Hepatic stellate cell (primary cell): ENCODE measurements at places on chromosomes 4 and X.
A peak's percentile ranks its signal among the peaks of the same experiment; 100 is the strongest.

DNA sequence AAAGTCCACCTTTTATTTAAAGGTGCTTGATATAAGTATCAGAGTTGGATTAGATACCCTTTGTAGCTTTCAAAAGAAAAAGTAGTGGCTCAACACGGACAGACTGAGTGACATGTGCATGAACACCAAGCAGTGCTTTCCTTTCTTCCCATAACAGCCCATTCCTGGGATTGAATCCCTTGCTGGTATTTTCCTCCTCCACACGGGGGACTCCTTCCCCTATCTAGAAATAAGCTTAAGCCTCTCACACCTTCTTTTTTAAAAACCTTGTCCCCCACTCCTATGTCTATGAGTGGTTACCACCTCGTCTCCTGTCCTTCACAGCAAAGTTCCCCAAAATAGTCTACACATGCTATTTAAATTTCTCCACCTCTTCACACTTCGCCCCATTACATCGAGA is 5.1 kb downstream of the AP1S2 start:
- DNase-seq: no peak

- no peak for DNase-seq
These were observed 4.6 kb downstream of the MPP1 start for GRCh38 chrX:154800478-154801210.

GRCh38 chr4:41418444-41418843 is 119.5 kb upstream of the LIMCH1 start:
- DNase-seq: no peak

DNA sequence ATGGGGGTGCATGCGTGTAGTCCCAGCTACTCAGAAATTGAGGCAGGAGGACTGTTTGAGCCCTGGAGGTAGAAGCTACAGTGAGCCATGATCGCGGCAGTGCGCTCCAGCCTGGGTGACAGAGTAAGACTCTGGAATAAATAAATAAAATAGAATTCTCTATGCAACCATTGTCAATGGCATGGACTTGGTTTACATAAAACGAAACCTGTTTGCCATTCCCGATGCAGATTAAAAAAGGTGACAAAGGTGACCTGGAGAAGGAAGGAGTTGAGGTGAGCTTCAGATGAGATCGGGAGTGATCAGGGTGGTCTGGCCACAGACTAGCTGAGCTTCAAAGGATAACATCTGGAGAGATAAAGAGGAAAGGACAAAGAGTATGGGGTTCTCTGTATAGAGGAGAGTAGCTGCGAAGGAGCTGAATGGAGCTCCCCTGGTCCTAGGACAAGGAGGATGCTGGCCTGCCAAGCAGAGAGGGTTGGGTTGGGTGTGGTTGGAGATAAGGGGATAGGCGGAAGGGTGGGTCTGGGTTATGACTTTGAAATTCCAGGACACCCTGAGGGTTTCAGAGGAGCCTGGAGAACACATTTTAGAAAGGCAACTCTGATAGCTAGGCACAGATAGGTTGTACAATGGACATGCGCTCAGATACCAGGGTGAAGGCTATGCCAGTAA is 98.6 kb downstream of the RBM47 start:
- DNase-seq: no peak

DNA sequence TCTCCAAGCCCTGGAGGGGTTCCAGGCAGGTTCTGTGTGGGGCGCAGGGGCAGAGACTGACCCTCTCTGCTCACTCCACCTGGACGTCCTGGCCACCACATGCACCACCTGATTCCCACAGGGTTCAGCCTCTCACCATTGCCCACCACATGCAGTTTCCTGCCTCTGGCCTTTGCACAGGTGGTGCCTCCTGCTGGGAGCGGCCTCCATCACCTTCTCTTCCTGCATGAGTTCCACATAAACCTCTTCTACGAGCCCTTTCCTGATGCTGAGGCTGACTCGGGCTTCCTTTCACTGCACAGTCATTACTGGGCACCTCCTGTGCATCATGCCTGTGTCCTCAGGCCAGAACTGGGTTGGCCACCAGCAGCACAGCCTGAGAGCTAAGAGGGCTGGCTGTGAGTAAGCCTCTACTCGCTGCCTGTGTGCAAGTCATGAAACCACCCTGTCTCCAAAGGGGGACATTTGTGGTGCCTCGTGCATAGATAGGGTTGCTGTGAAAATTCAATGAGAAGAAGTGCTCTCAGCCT is 19.9 kb downstream of the MAN2B2 start:
- DNase-seq: no peak

GRCh38 chr4:138897811-138898226 is 117.8 kb upstream of the NOCT start:
- DNase-seq: peak; percentile 63

DNA sequence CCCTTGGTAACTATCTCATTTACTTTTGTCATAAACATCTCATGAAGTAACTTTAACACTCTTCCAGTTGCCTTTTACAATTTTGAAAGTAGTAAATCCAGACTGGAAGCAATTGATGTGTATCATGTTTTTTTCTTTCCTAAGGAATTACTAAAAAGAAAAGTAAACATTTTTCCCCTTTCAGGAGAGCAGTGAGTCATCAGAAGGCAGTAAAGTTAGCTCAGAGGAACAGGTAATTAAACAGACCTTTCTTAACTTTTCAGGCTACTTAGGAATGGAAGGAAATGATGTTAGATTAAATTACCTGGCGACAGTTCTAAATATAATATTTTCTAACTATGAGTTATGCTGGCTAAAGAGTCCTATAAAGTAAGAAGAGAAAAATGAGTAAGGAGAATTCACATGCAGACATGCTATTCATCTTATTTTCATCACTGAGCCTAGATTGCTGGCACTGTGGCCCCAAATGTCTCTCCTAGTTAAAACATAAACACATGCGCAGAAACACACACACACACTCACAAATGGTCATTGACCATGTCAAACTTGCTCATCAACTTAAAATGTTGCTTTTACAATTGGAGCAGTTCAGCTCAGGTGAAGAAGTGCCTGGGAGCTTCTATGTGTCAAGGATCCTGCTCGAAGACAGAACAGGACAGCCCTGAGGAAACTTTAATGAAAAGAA is 9.3 kb downstream of the DMP1 start:
- no peak for DNase-seq

DNA sequence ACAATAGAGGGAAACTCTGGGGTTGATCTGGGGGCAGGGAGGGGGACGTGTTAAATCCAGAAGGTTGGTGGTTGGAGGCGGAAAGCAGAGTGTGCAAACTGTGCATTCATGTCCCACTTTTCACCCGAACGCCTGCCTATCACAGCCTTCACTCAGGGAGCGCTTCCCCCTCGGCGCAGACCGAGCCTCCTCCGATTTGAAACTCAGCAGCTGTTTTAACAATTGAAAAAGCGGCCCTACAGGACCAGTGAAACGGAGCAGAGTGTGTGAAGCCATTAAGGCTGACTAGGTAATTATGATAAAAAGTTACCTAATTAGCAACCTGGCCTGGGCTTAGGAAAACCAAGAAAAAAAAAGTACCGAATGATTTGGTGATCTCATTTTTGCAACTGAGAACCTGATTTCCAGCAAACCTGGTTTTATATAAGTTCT is 685 bp upstream of the NDNF start:
- DNase-seq: no peak

- no peak for DNase-seq
These were observed 343.9 kb downstream of the MAGEB5 start for GRCh38 chrX:26559855-26560254.

DNA sequence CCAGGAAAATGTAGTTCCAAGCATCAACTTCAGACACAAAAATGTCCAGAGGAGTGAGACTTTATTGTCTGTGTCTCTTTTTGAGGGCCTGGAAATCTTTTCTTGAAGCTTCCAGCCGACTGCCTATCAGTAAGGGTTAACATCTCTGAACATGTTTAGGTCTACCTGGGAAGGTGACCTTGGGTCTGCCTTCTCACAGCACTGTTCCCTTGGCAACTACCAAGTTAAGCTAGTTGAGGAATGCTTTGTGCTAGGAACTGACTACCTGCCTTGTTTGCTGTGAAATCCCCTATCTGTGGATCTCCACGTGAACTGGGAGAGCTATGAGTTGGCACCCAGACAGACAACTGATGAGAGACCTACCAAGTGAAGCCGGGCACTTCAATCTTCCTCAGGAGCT is 81.6 kb downstream of the PPEF2 start:
- no peak for DNase-seq

GRCh38 chrX:71565474-71566041 is 12.7 kb upstream of the GCNA start:
- DNase-seq: no peak

DNA sequence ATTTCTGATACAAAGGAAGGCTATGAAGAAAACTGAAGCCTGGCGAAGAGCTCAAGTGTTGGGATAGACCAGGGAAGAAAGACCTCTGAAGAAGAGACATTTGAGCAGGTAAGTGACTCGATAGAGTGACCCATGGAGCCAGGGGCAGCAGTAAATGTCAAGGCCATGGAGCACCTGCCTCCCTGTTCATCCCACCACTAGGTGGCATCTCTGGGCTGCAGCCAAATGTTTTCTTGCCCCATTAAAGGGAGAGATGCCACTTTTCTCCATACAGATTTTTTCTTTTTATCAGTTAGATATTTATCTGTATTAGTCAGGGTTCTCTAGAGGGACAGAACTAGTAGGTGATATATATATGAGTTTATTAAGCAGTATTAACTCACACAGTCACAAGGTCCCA is 4.9 kb upstream of the ZNF81 start:
- DNase-seq: peak; percentile 43

DNA sequence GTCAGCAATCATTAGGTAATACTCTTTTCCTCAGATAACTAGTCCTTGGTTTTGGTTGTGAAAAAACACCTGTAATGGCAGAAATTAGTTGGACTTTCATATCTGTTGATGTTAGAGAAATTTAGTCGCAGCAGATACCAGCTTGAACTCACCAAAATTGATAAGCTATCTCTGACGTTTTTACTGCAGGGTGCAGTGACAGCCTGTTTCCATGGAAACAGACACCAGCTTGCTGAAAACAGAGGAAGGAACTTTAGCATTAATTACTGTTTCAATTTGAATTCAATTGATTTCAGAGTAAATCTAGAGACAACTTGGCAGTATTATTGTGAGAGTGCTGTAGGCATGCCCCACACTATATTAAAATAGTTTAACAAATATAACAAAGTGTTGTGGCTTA is 246.5 kb downstream of the PPP1R2C start:
- no peak for DNase-seq

DNA sequence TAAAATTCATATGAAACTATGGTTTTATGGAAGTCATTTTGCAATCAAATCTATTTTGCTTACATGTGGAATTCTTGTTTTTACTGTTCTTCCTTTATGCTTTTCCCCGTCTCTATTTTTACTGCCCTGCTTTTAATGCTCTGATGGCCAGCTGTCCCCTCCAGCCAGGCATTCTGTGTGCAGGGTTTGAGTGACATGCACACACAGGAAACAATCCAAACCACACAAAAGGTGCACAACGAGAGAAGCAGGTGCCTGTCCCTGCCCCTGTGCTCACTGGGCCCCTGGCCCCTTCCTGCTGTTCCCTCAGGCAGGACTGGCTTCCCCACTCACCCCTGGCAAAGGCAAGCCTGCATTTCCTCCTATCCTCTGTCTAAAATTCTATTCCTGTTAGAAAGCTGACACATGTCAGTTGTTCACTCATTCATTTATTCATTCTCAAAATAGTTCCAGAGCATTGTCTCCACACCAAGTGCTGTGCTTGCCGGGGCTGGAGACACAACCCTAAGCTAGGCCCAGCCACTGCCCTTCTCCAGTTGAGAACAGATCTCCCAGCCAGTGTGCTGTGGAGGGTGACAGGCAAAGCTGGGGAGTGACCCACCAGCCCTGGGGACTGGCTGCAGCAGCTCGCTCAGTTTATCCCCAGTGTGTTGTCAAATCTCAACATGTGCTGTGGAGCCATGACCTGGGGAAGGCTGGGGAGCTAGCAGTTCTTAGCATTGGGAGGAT is 346.3 kb downstream of the FBXW7 start:
- DNase-seq: no peak

GRCh38 chrX:7215842-7216241 is 67.9 kb upstream of the PUDP start:
- peak; percentile 21 for DNase-seq

DNA sequence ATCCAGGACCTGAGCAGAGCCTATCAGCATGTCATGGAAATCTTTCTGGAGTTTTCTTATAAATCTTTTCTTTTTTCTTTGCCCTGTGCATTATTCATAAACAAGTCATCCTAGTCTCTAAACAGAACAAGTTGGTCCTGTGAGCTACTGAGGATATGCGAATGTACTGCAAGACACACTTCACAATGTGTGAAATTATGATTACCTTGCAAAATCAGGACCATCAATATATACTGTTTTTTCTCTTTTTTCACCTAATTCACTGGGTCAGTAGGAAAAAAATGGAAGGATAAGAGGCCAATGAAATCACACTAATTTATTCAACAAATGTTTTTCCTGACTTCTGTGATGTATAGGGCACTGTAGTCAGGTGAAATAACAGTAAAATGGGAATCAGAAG is 14.4 kb upstream of the SORBS2 start:
- no peak for DNase-seq

GRCh38 chr4:29005838-29006237 is 1714.3 kb upstream of the PCDH7 start:
- DNase-seq: no peak

DNA sequence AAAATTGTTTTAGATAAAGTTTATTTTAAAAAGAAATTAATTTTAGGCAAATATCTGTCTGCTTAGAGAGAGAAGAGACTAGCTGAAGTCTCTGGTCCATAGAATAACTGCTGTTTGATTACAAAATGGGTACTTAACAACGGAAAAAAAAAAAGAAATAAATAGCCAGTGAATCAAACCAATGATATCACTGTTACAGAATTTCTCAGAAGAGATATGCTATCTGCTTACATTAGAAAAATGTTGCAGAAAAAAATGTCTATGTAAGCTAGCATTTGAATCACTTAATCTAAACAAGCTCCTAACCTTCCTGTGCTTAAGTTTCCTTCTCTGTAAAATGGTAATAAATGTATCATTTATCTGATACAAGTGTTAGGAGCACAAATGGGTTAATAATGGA is 189.9 kb downstream of the IL15 start:
- peak; percentile 4 for DNase-seq

DNA sequence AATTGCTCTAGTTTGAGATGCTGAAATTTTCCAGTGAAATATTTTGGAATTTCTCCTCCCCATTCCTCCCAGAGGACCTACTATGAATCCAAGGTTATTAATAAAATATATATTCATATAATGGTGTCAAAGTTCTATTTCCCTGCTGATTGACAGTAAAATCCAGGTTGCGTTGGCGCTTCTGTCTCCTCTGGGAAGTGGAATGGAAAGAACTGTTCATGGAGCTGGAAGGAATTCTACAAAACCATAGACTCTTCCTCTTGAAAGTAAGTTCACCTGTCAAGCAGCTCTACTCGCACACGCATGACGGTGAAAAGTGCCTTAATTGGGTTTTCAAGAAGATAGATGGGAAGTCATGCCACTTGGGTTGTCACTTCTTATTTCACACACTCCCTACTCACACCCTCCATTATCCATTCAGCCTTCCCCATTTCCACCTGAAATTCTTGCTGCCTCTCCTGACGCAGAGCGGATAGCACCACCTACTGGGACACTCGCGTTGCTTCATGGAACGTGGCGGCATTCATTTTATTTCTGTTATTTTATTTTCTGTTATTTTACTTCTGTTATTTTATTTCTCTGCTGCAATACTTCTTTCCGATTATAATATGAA is 351.6 kb downstream of the NLGN4X start:
- no peak for DNase-seq
